ENCODE measurements at places on chromosomes 4 and X.
A peak's percentile ranks its signal among the peaks of the same experiment; 100 is the strongest.

DNA sequence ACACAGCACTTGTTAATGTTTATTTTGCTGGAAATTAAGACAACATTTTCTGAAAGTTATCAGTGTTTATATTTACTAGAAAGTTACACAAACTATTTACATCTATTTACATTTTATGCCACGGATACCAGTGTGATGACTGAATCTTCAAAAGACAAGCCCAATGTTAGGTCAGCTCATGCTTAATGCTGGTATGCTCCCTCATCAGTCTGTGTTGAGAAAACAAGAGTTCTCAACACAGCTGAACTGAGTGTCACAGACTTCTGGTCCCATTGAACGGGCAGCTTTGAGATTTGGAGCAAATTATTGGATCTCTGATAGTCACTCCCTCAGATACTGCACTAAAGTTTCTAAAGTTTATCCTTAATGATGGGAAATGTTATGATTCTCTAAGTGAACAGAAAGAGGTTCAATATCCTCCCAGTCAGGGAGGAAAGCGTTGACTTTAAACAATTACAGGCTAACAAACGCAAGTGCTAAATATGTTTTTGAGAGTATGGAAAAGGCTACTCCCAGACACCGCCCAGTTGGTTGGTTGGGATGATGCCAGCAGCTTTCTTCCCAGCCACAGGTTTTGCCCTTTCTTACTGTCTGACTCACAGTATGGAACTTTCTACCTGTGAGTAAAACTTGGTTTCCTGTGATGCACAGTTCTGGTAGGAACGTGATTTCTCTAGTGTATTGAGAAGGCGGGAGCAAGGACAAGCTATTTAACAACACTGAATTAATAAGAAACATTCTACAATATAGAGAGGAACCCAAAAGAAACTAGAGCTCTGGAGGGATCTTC is 1293.6 kb upstream of the TENM3 start:
- no peak for DNase-seq

DNA sequence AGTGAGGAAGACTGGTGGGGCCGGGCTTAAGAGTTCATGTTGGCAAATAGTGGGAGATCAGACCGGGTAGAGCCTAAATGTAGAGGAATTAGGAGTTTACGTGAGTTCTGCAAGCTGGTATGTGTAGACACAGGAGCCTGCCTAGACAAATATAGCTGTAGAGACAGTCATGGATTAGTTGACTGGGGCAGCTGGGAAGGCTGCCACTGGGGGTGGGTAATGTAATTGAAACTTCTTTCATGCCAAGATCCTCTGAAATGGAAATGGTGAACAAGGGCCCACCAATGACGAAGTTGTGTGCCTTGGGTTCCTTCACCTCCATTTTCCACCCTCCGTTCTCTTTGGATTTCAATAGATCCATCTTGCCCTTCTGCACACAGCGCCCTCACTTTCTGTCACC is 11.9 kb upstream of the CAPN6 start:
- DNase-seq: no peak

DNA sequence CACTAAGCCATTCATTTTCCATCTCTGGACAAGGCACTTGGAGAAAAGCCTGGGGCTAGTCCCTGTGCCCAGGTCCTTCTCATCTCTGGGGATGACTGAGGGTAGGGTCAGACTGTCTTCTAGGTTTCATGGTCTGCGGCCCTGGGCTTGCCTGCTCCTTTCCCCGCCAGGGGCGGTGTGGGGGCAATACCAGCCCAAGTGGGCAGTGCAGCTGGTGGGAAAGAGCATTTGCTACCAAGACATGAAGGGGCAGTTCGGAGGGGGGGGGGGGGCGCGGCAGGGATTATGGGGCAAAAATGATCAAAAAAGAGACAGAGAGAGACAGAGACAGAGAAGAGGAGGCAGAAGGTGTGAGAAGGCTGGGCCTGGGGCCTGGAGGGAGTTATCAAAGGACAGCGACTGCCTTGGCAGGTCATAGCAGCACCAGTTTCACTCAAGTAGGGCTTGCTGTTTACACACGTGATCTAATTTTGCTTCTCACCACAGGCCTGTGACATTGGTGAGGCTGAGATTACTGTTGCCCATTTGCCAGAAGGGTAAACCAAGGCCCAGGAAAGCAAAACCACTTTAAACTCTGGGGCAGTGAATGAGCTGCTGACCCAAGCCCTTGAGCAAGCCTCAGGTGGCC is 56.1 kb downstream of the PJA1 start:
- DNase-seq: no peak

DNA sequence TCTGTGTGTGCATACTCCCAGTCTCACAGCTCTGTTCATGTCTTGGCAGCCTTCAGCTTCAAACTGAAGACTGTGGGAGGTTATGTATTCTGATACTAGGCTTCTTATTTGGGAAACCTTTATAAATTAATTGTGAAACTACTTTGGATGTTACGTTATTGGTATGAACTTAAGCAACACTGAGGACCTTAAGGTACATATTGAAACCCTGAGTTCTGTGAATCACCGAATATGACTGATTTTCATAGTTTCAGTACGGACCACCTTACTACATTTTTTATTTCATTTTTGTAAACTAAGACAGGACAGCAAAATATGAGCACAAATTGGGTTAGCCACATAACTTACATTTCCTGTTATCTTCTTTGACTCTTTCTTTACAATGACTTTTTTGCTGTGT is 498.4 kb downstream of the PDGFC start:
- peak; percentile 8 for DNase-seq

DNA sequence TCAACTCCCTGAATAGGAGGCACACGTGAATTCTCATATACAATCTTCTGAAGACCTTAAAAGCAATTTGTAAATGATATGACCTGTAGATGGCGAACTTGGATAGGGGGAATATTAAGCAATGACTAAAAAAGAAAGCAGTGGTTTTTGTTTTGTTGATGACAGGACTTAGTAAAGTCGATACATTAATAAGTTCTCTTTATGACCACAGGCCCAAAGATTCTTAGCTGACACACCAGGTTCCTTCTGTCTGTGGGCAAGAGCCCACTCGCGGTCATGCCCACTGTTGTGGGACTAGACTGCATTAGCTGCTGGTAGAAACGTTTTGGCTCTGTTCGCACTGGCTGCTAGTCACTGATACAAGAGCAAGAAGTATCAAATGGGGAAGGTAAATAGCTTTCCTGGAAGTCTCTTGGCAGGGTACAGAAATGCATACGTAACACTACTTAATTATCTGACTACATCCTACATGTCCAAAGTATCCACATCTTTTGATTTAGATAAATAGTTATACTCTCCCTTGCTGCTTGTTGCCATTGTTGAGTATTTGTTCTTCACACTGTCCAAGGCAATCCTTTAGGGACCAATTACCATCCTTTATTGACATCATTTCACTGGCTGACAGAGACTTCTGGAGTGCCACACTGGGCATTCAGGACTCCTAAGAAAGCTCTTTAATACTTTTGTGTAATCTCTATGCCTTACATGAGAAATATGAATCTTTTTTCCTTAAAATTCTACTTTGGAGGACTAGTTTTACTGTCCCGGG is 31.0 kb downstream of the ALPK1 start:
- peak; percentile 79 for DNase-seq

GRCh38 chrX:103431316-103431715 is 55.0 kb downstream of the BEX3 start:
- DNase-seq: peak; percentile 17

- DNase-seq: no peak
These were observed 30.2 kb downstream of the REELD1 start for GRCh38 chr4:146244496-146244895.

All from fibroblast of pulmonary artery (primary cell).